Activated T-cell treated with anti-CD3 and anti-CD28 coated beads, Interleukin-2, amount 50 U/mL, for 48 hours (primary cell): ENCODE measurements at places on chromosomes 1 and 21.
A peak's percentile ranks its signal among the peaks of the same experiment; 100 is the strongest.

- DNase-seq, result no peak
These were observed 3.1 kb downstream of the TNNT2 start for GRCh38 chr1:201374364-201374763.

- no peak for DNase-seq
These were observed 21.1 kb upstream of the GPR157 start for GRCh38 chr1:9149837-9150581.

DNA sequence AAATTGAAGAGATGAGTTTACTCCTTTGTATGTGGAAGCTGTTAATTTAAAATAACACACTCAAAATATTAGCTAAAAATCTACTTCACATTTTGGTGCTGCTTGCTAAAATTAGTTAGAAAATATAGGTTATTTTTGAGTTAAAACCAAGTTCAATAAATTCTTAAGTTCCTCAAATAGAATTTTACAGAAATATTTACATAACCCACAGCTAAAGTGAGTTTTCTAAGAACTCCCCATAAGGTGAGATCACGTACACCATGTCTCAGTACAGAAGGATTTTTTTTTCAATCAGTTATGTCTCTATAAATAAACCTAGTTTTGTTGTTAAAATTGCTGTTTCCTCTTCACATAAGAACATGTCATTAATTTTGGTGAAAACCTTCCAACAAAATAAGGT, 108.0 kb downstream of the SDCCAG8 start:
- no peak for DNase-seq

- DNase-seq, result no peak
These were observed 624 bp downstream of the KIFAP3 start for GRCh38 chr1:170073893-170074249.

DNA sequence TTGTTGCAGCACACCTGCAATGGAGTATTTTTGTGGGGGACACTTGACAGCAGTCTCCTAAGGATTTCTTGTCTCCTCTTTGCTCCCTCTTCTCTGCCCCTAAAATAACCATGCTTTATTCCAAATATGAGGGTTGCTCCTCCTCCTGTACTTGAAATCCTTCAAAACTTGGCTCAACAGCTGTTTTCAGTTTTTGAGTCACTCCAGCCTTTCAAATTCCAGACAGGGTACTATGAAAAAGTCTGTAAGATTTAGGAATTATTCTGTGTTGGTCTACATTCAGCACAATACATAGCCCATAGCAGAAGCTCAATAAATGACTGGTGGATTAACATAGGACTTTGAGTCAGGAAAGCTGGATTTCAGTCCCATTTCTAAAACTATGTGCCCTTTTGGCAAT, 5.5 kb downstream of the AP4B1 start:
- no peak for DNase-seq

DNA sequence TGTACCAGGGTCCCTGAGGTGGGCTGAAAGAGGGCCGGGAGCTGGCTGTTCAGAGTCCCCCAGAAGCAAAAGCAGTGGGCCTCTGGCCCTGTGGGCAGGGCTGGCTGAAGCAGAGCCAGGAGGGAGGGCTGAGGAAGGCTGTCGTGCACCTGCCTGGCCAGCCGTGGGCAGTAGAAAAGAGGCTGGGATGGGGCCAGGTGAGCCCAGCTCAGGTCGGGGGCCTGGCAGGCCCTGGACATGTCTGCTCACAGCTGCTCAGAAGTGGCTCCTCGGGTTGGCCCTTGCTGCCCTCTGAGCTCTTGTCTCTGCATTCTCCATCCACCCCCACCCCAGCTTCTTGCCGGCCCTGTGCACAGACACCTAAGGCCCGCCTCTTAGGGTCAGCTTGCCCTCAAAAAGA, 60.0 kb downstream of the TCP10L start:
- no peak for DNase-seq

- no peak for DNase-seq
These were observed 21.8 kb downstream of the CAPN2 start for GRCh38 chr1:223733898-223734852.

GRCh38 chr21:45259206-45259840, 28.4 kb downstream of the POFUT2 start:
- DNase-seq, result no peak

GRCh38 chr1:243254233-243254926, 701 bp downstream of the CEP170 start:
- DNase-seq, result peak; percentile 80

GRCh38 chr1:99441299-99442095, 177.2 kb downstream of the PLPPR4 start:
- no peak for DNase-seq

DNA sequence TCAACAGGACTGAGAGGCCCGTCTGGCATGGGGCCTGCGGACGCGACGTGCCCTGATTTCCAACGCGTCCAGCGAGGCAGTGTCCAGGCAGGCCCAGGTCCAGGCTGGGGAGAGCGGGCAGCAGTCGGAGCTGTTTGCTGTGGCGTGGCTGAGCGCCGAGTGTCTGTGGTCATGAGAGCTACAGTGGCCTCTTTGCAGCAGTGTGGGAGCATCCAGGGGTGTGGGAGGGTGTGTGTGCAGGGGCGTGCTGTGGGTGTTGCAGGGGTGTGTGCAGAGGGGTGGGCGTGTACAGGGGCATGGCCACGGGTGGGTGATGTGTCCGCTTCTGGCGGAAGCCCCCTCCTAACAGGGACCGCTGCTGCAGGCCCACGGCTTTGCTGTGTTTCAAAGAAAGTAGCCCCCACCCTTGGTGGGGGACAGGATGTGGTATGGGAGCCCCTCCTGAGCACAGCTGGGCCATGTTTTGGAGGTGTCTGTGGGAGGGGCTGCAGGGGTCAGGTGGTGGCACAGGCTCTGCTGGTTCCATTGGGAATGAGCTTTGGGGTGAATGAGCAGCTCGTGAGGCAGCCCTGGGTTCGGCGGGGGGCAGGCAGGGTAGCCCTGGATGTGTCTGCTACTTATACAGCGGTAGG, 17.7 kb downstream of the PLCH2 start:
- DNase-seq, result no peak

DNA sequence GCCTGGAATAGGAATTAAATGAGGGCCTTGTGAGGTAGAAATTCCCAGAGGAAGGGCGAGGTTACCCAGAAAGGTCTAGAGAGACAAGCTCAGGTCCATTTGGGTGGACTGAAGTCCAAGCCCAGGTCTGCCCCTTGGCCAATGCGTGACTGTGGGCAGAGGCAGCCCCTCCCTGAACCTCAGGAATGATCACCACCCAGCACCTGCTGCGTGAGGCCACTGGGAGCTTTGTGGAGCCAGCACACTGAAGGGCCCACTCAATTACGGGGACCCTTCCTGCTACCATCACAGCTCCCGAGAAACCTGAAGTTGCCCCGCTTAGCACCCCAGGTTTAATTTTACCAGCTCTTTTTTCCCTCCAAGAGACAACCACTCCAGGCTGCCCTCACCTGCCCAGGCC, 6.5 kb upstream of the MATN1 start:
- no peak for DNase-seq

DNA sequence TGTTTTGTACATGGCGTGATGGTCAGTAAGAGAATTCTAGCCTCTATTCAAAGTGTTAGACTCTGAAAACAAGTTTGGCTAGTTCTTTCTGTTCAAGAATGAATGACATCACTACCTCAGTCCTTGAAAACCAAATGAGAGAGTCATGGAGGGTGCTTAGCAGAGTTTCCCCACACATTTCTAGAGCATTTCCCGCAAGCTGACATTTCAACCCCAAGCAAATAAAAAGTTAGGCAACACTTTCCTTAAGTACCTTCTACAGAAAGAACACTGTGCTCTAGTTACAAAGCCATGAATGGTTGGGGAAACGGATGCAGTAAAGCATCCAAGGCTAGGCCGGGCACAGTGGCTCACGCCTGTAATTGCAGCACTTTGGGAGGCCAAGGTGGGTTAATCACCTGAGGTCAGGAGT, 47.9 kb upstream of the SLC44A3 start:
- DNase-seq, result no peak

GRCh38 chr1:234069760-234070159, 165.3 kb downstream of the SLC35F3 start:
- no peak for DNase-seq

DNA sequence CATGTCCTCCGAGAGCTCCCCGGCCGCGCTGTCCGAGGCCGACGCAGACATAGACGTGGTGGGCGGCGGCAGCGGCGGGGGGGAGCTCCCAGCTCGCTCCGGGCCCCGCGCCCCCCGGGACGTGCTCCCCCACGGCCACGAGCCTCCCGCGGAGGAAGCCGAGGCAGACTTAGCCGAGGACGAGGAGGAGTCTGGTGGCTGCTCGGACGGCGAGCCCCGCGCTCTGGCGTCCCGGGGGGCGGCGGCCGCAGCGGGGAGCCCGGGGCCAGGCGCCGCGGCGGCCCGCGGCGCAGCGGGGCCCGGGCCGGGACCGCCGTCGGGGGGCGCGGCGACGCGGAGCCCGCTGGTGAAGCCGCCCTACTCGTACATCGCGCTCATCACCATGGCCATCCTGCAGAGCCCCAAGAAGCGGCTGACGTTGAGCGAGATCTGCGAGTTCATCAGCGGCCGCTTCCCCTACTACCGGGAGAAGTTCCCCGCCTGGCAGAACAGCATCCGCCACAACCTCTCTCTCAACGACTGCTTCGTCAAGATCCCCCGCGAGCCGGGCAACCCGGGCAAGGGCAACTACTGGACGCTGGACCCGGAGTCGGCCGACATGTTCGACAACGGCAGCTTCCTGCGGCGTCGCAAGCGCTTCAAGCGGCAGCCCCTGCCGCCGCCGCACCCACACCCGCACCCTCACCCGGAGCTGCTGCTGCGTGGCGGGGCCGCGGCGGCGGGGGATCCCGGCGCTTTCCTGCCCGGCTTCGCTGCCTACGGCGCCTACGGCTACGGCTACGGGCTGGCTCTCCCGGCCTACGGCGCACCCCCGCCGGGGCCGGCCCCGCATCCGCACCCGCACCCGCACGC, 547 bp downstream of the FOXD2 start:
- DNase-seq, result peak; percentile 63

DNA sequence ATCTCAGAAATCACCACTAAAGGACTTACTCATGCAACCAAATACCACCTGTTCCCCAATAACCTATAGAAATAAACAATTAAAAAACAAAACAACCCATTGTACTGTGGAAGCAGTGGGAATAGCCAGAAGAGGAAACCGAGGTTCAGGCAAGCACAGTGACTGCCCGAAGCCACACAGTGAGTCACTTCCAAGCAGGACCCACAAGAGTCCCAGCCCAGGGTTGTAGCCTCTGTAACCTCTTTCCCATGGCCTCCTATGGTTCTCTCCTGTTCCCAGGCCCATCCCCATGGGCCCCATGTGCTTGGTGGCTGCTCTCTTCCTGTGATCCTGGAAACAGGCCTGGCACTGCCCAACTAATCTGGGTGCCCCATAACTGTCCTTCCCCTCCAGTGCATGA, 29.0 kb upstream of the HTR1D start:
- DNase-seq, result no peak

GRCh38 chr1:116299248-116299647, 73.8 kb upstream of the ATP1A1 start:
- DNase-seq, result no peak

DNA sequence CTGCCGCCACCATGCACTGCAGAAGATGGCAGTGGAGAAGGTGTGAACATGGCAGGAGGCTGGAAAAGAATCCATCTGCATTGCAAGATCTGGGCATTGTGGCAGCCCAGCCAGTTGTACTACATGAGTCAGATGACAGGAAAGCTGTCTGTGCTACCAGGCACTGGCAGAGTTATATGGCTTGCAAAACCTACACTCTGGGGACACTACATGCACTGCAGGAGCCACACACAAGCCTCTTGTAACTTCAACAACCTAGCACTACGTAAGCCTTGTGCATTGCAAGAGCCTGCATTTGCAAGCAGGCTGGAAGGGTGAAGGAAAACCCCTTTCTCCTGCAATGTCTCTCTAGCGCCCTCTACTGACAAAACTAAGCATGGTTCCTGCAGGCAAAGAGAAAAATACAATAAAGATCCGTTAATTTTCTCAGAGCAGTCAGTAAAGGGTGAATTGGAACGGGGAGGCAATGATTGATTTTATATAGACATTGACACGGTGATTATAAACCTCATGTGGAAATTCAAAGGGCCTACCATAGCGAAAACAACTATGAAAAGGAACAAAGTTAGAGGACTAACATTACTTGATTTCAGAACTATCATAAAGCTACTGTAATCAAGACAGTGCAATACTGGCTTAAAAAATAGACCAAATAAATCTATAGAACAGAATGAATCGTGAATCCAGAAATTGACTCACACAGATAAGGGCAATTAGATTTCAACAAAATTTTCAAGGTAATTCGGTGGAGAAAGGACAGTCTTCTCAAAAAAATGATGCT, 26.2 kb upstream of the DYNLT5 start:
- peak; percentile 50 for DNase-seq

DNA sequence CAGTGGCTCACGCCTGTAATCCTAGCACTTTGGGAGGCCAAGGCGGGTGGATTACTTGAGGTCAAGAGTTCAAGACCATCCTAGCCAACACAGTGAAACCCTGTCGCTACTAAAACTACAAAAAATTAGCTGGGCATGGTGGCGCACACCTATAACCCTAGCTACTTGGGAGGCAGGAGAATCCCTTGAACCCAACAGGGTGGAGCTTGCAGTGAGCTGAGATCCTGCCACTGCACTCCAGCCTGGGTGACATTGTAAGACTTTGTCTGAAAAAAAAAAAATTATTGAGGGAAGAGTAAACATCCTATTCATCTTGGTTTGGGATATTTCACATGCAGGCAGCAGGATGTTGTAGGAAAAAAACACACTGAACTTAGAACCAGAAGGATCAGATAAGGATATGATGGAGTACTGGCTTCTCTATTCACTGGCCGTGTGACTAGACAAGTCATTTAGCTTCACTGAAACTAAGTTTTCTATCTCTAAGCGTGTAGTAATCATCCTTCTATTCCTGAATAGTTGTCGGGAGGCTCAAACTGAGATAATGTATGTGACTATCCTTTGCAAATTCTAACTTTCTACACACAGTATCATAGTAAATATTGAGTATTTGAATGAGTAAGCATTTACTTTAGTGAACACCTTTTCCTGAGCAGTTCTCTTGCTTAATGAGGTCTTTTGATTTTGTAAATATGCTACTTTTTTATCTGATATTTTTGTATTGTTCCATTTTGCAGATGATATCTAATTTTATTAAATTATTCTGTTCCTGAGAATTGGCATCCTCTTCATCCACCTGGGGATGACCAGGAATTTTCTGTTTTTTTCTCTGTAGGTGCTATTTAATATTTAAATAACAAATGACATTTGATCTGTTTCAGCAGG, 18.2 kb downstream of the CAP1 start:
- DNase-seq, result no peak

DNA sequence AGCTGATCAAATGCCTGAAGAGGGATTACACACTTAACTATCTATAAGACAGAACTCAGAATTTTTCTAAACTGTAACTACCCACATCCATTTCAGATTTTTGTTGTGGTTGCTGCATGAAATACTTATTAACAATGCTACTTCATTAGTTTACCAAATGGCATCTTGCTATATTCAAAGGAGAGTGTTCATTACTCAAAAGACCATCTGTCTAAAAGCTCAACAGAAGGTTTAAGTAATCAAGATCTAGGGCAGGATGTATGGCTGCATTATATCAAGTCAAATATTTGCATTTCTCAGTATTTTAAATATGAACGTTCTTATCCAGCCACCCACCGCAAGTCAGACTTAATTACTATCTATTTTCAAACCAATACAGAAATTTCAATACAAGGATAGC, 79.9 kb downstream of the SIPA1L2 start:
- no peak for DNase-seq

GRCh38 chr1:175185903-175186302, 6.7 kb downstream of the KIAA0040 start:
- no peak for DNase-seq

GRCh38 chr21:21851205-21851604, 853.0 kb downstream of the NCAM2 start:
- DNase-seq, result no peak
